ENCODE measurements at places on chromosomes 3 and 15.
A peak's percentile ranks its signal among the peaks of the same experiment; 100 is the strongest.

- DNase-seq, result no peak
These were observed 25.2 kb downstream of the PLXNB1 start for GRCh38 chr3:48404440-48405342.

- no peak for DNase-seq
These were observed 368.6 kb upstream of the RBMS3 start for GRCh38 chr3:28912120-28912885.

DNA sequence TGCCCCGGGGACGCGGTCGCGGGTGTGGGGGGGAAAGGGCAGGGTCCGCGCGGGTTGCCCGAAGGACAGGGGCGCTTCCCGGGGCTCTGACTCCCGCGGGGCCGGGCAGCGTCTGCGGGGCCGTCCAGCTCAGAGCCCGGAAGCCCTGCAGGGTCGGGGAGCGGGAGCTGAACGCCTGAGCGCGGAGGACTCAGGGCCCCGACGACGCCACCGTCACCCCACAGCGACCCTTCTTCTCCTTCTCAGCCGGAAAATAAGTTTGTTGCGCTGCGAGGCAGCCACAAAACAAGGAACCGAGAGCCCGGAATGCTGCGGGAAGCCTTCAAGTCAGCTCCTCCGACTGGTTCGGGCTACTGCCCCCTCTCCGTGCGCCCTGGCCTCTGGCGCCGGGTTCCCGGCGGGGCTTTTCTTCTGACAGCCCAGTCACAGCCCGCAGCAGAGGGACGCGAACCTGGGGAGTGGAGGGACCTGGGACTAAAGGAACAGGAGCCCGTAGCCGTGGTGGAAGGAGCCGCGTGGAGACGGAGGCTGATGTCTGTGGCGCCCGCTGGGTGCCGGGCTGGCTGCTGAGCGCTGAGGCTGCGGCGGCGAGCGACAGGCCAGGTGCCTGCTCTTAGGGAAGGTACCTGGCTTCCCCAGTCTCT, 484 bp downstream of the CNTN4 start:
- DNase-seq, result peak; percentile 20

DNA sequence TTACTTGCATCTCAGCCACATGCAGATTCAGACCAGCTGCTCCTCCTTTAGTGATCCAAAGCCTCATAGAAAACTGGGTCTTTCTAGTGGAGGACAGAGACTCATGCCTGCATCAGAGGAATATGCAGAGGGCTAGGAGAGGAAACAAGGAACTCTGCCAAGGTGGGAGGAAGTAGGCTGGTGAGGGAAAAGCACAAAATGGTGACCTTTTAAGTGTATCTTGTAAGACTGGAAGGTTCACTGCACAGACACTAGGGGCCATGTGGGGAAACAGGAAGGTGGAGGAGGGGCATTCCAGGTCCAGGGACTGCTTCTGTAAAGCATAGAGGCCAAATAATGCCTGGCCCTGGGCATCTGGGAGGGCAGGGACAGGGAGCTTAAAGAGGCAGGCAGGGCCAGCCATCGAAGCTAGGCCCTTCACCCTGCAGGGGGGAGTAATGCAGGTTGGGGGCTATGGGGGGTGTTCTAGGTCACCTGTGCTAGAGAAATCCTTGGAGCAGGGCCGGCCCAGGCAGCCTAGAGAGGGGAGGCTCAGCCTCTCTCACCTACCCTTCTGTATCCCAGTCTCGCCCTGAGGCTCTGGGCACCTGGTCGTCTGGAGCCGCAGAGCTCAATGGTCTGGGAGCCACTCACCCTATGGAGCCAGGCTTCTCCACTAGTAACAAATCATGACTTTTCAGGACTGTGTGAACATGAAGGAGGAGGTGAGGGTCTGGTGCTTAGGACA, 117.7 kb downstream of the DNAJB8 start:
- no peak for DNase-seq

- no peak for DNase-seq
These were observed 130.4 kb downstream of the ZNF385D start for GRCh38 chr3:21620511-21621155.

GRCh38 chr15:89976246-89976600, 24.9 kb upstream of the ZNF710 start:
- no peak for DNase-seq

- DNase-seq, result no peak
These were observed 39.1 kb upstream of the GATM start for GRCh38 chr15:45417303-45417950.

GRCh38 chr15:29400701-29401100, 131.1 kb upstream of the NSMCE3 start:
- DNase-seq, result no peak

GRCh38 chr15:50881121-50882048, 27.1 kb upstream of the AP4E1 start:
- no peak for DNase-seq

- DNase-seq, result no peak
These were observed 157.3 kb upstream of the SMAD3 start for GRCh38 chr15:66907826-66908743.

- DNase-seq, result no peak
These were observed 98.6 kb upstream of the KLF13 start for GRCh38 chr15:31228011-31228484.

DNA sequence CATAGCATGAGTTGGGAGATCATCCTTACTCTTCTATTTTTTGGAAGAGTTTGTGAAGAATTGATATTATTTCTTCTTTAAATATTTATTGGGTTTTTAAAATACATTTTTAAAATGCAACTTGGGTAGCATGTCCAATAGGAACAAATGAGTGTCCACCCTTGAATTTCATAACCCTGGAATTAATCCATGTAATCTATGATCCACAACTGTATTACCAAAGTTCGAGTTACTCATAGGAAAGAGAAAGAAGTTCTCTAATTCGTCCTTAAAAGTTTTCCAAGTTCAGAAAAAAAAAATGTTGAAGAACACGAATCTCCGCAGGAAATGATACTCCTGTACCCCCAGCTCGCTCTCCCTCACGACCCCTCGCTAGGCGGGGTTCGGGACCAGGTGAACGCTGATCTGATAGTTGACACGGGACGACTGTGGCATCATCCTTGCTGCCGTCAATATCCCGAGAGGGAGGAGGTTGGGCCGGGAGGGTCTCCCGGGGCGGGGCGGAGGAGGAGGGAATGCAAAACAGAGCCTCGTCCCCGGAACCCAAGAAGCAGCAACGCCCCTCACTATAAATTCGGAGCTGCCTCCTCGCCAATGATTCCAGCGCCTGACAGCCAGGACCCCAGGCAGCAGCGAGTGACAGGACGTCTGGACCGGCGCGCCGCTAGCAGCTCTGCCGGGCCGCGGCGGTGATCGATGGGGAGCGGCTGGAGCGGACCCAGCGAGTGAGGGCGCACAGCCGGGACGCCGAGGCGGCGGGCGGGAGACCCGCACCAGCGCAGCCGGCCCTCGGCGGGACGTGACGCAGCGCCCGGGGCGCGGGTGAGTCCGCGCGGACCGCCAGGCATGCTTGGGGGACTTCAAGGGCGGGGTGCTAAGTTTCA, at the start of gene AGTR1:
Gene AGTR1 (plus strand): TSS at position 598 of the 884 bp plus-strand sequence. CDS start 43,133 bp downstream, outside the sequence.
- no peak for DNase-seq

GRCh38 chr3:30112411-30112810, 494.0 kb upstream of the TGFBR2 start:
- DNase-seq, result no peak

DNA sequence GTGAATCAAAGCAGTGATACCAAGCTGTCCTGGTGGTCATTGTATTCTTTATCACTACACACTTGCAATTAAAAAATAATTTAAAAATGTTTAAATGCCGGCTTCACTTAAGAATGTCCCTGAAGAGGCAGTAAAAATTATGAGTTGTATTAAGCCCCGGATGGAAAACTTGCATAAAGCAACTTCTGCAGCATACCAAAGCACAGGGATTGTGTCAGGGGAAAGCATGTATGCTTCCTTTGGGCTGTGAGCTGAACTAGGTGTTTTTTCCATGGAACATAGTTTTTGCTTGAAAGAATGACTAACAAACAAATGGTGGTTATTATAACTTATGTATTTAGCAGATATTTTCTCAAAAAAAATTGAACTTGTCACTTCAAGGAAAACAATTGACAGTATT, 143.1 kb downstream of the ARNT2 start:
- no peak for DNase-seq

- no peak for DNase-seq
These were observed 115.1 kb upstream of the ICE2 start for GRCh38 chr15:60594071-60594470.

DNA sequence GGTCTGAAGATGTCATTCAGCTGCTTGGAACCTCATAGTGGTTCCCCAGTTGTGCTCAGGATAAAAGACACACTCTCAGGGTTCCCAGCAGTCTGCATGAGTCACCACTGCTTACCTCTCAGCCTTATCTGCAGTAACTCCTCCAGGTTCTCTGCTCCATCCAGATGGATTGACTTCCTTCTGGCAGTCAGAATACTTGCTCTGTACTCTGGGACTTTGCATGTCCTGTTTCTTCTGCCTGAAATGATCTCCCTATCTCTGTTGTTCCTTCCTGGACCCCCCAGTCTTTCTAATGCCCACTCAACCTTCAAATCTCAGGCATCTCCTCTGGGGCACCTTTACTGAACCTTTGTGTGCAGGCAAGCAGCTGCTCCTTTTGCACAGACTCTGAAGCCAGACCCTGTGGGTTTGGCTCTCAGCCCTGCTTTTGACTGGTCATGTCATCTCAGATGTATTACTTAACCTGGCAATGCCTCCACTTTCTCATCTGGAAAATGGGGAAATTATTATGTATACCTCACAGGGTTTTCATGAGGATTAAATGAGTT, 38.4 kb downstream of the ITPR1 start:
- no peak for DNase-seq

GRCh38 chr15:68612979-68613740, 34.4 kb downstream of the CORO2B start:
- no peak for DNase-seq

GRCh38 chr15:71664622-71665021, 145.7 kb upstream of the NR2E3 start:
- DNase-seq, result no peak

- DNase-seq, result no peak
These were observed 33.7 kb downstream of the SLC2A2 start for GRCh38 chr3:170992854-170993253.

GRCh38 chr15:82737975-82738374, 28.3 kb upstream of the AP3B2 start:
- DNase-seq, result no peak

DNA sequence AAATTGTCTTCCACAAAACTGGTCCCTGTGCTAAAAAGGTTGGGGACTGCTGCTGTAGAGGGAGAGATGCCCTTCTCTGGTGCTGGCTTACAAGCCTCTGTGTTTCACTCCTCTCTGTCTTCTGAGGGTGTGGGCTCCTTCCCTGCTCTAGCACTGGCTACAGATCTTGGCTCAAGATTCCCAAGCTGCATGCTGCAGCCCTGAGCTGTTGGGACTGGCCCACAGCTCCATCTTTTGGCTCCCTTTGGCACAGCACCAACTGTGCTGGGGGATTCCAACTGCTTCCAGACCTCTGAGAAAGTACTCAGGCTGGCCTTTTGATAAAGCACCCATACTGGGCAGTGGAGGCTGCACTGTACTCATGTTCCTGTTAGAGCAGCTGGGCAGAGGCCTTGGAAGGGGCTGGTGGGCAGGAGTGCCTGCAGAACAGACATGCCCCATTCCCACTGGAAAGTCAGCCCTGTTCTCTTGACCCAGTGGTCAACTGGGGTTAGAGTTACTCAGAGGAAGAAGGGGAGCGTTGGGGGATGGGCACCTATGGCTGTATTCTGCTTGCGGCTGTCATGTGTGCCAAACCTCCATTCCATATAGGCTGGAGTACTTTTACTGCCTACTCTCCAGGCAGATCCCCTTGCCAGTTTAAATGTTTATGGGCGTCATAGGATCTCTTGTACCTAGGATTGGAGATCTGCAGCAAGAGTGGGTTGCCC, 55.7 kb downstream of the GALK2 start:
- DNase-seq, result no peak

- peak; percentile 70 for DNase-seq
These were observed 8.3 kb upstream of the CSPG4 start for GRCh38 chr15:75720787-75721479.

DNA sequence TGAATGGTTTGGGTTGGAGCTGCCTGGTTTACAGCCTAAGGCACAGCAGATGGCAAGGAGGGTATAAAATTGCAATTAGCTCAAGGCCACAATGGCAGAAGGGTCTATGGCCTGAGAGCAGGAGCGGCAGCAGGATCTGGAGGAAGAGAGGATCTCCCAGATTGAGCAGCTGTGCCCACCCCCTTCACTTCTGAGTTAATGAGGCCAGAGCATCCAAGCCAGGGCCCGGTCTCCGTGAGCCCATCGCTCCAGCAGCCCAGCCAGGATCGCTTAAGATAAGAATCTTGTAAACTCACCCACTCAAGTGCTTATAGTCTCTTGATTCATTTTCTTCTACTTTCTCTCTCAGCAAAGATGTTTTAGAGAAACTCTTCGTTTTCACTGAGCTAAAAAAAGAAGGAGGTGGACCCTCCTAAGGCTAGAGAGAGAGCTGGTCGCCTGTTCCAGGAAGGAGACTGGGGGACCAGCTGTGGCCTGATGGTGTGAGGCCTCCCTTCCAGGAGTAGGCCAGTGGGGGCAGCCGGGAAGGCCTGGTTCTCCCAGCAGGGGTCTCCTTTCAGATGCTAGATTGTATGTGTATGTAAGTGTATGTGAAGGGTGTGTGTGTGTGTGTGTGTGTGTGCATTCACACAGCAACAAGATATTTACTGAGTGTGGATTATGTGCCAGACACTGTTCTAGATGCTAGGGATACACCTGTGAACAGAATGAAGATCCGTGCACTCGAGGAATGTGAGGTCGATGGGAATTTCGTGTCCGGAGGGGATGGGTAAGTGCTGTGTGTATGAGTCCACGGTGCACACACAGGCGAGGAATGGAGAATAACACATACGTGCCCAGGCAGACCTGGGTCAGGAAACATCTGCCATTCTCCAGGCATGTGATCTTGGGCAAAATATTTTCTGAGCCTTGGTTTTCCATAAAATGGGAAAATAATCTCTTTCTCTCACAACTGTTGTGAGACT, 18.6 kb downstream of the MAGEF1 start:
- DNase-seq, result no peak

GRCh38 chr15:96349857-96350720, 19.6 kb downstream of the NR2F2 start:
- no peak for DNase-seq

GRCh38 chr15:57477736-57478522, 101.6 kb downstream of the CGNL1 start:
- no peak for DNase-seq

- DNase-seq, result no peak
These were observed 18.2 kb upstream of the EHHADH start for GRCh38 chr3:185272033-185272432.

- DNase-seq, result no peak
These were observed 28.4 kb downstream of the PDE8A start for GRCh38 chr15:85010071-85010385.

DNA sequence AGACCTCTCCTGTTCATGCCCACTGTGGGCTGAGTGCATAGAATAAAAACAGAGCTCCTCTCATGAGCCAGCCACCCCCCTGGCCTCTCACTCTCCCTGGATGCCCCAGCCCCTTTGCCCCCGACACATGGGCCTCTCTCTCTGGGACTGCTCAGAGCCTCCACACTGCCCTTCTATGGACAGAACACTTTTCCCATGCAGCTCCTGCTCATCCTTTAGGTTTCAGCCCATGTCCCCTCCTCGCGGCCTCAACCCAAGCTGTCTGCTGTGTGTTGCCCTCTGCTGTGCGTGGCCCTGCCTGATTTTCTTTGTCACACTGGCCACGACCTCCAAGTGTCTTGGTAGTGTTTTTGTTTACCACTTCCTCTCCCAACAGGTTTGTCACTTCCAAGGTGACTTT, 20.7 kb upstream of the PRR23E start:
- DNase-seq, result no peak

GRCh38 chr3:157573281-157573680, 70.1 kb upstream of the VEPH1 start:
- DNase-seq, result no peak

- DNase-seq, result no peak
These were observed 365.2 kb upstream of the DPH6 start for GRCh38 chr15:35911052-35911777.

- DNase-seq, result no peak
These were observed 73.1 kb downstream of the FAIM start for GRCh38 chr3:138681463-138682220.

All from NCI-H510A (cell line).